ENCODE measurements at places on chromosomes 3 and 15.

- no peak for DNase-seq
Observed at GRCh38 chr3:152718810-152719209, 116.1 kb upstream of the P2RY1 start.

- no peak for DNase-seq
Observed at GRCh38 chr3:170352936-170353335, 4.6 kb upstream of the SKIL start.

GRCh38 chr15:72566973-72567372 is 87.5 kb upstream of the GOLGA6B start:
- no peak for DNase-seq

DNA sequence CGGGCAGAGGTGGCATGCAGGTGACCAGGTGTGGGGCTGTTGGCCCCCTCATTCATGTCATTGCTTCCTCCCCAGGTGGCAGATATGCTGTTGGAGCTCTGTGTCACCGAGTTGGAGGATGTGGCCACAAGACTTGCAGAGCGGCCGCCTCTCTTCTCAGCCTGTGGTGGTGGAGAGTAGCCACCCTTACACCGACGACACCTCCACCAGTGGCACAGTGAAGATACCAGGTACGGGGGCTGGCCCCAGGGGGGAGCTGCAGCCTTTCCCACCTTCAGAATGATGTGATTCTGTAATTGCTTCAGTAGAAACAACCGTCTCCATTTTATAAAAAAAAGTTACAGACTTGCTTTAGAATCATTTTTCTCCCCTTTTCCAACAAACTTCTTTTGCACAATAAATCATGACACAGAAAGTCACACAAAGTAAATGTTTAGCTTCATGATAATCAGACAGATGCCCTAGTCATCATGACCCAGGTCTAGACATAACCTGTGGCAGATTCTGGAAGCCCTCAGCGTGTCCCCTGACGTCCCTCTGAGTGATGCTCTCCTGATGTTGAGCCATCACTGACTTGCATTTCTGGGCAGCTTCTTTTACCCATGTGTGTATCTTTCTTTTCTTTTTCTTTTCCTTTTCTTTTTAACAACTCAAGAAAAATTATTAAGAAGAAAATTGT is 76.0 kb upstream of the FAN1 start:
- no peak for DNase-seq

DNA sequence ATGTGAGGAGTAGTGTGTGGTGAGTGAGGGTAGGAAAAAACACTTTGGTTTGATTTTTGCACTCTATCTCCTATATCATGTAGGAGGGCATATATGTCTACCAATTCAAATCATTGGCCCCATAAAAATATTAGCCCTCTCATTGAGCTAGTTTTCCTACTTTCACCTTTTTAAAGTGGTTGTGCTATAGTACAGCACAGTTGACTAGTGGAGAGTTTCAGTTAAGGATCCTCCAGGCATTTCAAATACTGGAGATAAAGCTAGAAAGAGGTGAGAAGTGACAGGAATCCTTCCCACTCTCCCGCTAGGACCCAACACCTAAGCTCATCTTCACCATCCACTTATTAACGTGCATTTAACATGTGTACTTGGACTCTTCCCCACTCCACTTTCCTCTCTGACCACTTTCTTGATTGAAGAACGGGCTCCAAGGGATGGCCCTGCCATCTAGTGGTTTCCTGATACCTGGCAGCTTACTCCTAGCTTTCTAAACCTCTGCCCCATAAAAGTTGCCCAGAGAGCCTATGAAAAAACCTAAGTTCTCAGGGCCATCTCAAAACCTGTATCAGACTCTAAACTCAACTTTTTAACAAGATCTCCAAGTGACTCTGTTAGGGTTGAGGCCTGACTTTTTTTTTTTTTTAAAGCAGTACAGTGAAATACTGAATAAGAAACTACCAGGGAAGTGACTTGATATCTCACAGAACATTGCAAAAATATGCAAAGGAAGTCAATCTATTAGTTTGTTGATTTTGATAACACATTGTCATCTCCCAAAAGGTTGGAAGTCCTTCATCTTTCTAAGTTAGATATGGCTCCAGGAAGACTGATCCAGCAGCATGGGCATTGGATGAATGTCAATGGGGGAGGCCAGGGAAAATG is 17.9 kb downstream of the IL12A start:
- no peak for DNase-seq

GRCh38 chr3:52073490-52073889 is 17.1 kb upstream of the DUSP7 start:
- DNase-seq = no peak

- DNase-seq = peak; percentile 59
Observed at GRCh38 chr15:90594301-90594738, 64.6 kb downstream of the CRTC3 start.

GRCh38 chr3:42387802-42388651 is 22.4 kb downstream of the LYZL4 start:
- DNase-seq = no peak

GRCh38 chr15:98866511-98866910 is 141.1 kb downstream of the PGPEP1L start:
- peak; percentile 12 for DNase-seq

DNA sequence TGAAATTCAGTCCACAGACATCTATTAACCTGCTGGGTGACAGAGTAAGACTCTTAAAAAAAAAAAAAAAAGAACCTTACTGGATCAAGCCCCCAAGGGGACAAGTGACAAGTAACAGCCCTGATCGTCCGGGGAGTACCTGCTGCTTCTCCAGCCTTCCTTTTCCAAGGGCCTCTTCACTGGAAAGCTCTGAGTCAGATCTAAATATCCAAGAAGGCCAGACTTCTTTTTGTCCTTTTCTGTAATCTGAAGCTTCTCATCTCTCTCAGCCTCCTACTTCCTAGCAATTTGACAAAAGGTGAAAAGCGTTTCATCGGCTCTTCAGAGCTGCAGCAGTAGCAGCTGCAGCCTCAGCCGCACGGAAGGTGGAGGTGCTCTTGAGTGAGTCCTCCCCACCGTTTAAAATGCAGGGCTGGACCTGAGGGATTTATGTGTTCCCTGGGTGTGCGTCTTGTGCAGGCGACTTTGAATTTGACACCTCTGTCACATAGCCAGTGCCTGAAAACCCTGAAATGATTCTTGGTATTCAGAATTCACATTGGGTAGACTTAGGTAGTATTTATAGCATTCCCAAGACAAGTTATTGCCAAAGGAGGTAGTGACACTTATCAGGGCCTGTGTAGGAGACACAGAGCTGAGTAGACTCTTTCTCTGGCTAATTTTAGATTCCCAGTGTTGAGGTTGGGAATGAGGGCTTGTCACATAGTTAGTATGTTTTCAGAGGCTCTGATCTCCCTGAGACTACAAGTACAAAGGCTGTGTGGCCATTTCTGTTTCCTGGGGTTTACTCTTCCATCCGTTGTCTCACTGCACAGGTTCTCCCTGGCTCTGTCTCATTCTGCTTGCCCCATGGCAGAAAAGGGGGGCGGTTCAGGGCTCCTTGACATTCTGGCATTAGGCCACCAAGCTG is 291.2 kb upstream of the C2CD4B start:
- no peak for DNase-seq

DNA sequence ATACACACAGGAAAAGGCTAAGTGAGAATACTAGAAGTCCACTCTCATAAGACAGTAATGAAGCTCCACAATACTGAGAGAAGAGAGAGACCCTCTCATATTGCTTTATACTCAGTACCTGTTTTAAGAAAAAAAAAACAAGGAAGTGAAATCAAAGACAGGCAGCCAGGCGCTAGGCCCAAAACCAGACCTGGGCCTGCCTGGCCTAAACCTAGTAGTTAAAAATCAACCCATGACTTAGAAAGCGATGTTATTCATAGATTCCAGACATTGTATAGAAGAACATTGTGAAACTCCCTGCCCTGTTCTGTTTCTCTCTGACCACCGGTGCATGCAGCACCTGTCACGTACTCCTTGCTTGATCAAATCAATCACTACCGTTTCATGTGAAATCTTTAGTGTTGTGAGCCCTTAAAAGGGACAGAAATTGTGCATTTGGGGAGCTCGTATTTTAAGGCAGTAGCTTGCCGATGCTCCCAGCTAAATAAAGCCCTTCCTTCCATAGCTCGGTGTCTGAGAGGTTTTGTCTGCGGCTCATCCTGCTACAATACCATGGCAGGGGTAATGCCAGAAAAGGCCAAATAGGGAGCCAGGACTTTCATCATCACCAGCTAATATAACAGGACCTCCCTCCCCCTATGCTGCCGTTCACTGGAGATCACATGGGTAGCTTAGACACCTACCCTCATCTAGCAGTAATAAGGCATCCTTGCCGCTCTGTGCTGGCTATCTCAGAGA is 1294.1 kb downstream of the NSUN3 start:
- DNase-seq = no peak

DNA sequence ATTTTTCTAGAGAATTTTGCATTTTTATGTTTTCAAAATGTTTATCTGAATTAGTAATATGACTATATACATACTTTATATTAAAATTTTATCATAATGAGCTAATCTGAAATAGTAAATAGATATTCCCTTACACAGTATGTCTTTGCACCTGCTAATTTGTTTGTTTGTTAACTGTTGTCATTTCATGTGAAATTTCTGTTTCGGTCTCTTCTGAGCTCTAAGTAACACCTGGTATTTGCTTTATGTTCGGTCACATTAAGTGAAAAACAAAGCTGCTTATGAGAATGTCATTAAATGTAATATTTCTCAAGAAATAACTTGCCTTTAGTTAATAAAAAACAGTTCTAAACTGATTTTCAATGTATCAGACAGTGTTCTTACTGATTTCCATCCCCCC is 61.1 kb downstream of the FNDC3B start:
- DNase-seq = no peak

GRCh38 chr15:88255484-88256278 is 858 bp downstream of the NTRK3 start:
- no peak for DNase-seq

- no peak for DNase-seq
Observed at GRCh38 chr3:48595526-48596121, 495 bp upstream of the COL7A1 start.

GRCh38 chr3:54228806-54229205 is 106.5 kb downstream of the CACNA2D3 start:
- no peak for DNase-seq

GRCh38 chr3:192879346-192880031 is 38.2 kb downstream of the MB21D2 start:
- no peak for DNase-seq

GRCh38 chr3:42665050-42665878 is 11.8 kb downstream of the ZBTB47 start:
- no peak for DNase-seq

DNA sequence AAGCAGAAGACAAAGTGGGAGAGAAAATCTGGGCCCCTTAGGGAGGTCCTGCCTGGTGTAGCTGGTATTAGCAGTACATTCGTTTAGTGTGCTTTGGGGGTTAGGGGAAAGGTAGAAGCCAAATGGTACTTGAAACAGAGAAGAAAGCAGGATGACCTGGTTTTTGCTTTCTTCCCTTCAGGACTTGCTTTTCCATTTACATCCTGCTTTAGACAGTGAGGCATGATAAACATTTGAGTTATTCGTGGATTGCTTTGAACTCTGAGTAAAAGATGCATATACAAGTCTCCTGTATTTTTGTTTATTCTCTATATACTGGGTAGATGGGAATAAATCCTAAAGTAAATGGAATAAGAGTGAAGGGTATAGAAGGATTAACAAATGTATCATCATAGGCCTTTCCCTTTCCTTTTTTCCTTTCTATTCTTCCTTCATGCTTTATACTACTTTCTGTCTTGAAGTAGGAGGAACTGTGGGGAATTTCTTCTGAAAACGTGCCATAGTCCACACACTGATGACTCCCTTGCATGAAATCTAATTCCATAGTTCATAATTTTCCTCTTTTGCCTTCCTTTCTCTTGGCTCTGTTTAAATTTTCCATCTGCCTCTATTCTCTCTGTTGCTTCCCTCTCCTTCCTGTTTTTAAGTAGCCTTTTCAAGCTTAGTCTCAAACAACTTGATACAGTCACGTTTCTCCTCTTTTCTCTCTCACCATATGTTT is 139.5 kb upstream of the RBMS3 start:
- no peak for DNase-seq

- DNase-seq = no peak
Observed at GRCh38 chr15:73681856-73682599, 2.2 kb upstream of the CD276 start.

- no peak for DNase-seq
Observed at GRCh38 chr15:73908030-73908821, 18.0 kb upstream of the LOXL1 start.

- DNase-seq = no peak
Observed at GRCh38 chr3:105747696-105748095, 121.1 kb downstream of the CBLB start.

DNA sequence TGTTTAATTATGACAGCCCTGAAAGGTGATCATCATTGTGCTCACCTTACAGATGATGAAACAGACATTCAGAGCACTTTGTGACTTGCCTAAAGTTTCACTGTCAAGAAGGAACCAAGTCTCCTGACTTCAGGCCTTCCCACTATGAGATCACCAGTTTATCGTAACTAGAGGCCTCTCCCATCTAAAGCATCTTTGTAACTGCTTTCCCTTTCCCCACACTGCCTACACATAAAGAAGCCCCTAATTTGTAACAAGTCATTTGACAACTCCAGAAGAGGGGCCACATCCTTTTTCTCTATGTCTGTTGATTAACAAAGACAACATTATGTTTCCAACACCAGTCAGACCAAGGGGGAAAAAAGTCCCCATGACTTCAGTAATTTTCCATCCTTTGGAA is 1.1 kb downstream of the KLHL6 start:
- no peak for DNase-seq

DNA sequence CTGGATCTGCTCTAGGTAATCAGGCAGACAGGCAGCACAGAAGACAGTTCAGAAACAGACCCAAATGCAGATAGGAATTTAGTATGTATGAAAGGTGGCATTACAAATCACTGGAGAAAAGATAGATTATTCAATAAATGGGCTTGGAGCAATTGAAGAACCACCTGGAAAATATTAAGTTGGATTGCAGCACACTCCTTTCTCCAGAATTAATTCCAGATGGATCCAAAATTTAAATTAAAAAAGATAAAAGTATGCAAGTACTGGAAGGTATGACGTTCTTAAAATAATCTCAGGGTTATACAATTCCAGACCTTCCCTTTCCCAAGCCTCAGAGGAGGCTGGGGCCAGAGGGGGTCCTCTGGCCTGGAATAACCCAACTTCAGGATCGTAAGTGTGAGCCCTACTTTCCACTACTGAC is 32.5 kb downstream of the HRH1 start:
- DNase-seq = no peak

GRCh38 chr15:89767411-89767915 is 8.7 kb upstream of the MESP2 start:
- no peak for DNase-seq

- DNase-seq = no peak
Observed at GRCh38 chr3:67685499-67685898, 31.1 kb upstream of the SUCLG2 start.

DNA sequence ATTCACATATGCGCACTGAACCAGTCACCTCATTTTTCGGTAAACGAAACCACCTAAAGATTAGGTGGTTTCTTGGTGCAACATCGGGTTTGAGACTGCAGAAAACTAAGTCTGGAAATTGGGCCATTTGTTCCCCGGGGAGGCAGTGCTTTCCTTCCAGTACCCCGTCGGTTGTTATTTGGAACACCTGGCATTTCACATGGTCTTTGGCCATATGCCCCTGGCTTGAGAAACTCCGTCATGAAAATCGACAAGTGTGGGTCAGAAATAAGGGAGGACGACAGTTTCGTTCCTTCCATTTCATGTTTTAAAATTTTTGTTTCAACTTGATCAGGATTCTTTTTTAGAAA is 544 bp upstream of the GATM start:
- DNase-seq = no peak

- DNase-seq = no peak
Observed at GRCh38 chr3:172232579-172233212, 193.3 kb downstream of the FNDC3B start.

GRCh38 chr3:94323596-94323995 is 260.7 kb downstream of the NSUN3 start:
- DNase-seq = no peak

- no peak for DNase-seq
Observed at GRCh38 chr15:29054171-29055045, 168.6 kb downstream of the APBA2 start.
